ENCODE measurements at places on chromosomes 7 and 10.

GRCh38 chr7:2504889-2505375, 14.6 kb upstream of the LFNG start:
- DNase-seq: no peak

DNA sequence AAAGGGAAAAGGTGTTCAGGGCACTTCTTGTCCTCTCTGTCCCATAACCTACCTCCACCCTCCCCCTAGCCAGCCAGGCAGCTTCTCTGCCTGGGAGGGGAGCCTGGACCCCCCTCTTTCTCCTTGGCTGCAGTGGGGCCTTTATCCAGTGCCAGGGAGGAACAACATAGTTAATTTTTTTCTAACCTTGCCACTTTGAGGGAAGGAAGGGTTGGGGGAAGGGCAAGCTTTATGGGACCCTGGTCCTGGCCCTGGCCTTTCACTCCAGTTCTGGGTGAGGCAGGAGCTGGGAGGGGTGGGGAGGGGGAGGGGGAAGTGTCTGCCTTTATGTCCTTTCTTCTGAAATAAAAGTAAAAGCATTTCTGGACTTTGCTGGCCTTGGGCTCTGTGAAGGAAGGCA, 4.5 kb downstream of the VGF start:
- DNase-seq: no peak

GRCh38 chr10:13383399-13383761, 35.3 kb upstream of the SEPHS1 start:
- no peak for DNase-seq

GRCh38 chr10:86671419-86671818, 3.1 kb downstream of the LDB3 start:
- DNase-seq: no peak

- no peak for DNase-seq
Measured at GRCh38 chr10:86363184-86363832, 3.3 kb downstream of the GRID1 start.
